ENCODE measurements at places on chromosomes 2 and 18. TPM values are rescaled to one million over a fixed set of nuclear protein-coding genes. Genes with fewer than 3 reads are reported as not detected.

BIRC6 gene
- total RNA-seq, result 124 TPM

GRCh38 chr2:50951437-50951836 is 80.5 kb downstream of the NRXN1 start:
- H3K4me3 ChIP-seq, result no peak overlapping the region
- no peaks in the 10 kb centered on the region for H3K36me3 ChIP-seq
- no peak for DNase-seq
- H3K27me3 ChIP-seq, result peaks cover 1% of the 10 kb centered on the region

SERPINB13 gene
- not detected for total RNA-seq

DNA sequence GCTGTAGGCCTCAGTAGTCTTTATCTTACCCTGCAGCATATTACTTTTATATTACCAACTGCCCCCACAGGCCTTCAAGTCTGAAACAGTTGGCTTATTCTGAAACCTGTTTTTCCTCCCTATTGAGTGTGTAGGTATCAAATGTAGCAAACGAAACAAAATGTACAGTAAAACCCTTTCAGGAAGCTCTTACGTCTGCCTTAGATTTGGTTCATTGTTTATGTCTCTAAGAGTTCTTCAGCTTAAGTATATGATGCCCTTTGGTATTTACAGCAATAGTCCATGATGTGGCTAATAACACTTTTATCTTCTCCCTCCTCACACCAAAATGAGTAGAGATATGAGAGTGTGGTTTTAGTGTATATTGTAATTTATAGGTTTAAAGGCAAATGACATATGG is 108.8 kb downstream of the DOCK10 start:
- no peaks in the 10 kb centered on the region for H3K36me3 ChIP-seq
- peaks cover 2% of the 10 kb centered on the region for H3K27me3 ChIP-seq
- DNase-seq, result no peak
- H3K4me3 ChIP-seq, result no peak overlapping the region
- no peak overlapping the region for H3K27ac ChIP-seq

DNA sequence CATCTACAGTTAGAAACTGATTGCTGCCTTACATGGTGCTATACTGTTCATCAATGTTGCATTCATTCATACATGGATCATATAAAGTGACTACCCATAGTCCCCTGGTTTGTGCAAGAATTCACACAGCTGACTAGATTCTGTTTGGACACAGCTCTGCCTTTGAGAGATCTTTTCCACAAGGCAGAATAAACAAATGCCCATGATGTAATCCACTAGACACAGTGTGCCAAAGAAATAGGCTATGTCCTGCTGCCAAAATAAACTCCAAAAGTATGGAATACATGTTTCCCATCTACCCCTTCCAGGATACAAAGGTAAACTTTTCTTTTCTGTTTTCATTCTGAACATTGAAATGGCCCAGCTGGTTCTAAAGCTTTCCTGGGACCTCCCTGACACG is 269.4 kb upstream of the CHAC2 start:
- no peaks in the 10 kb centered on the region for H3K4me1 ChIP-seq
- no peak overlapping the region for H3K4me3 ChIP-seq
- no peaks in the 10 kb centered on the region for H3K36me3 ChIP-seq
- no peaks in the 10 kb centered on the region for H3K27me3 ChIP-seq
- no peak for DNase-seq

ST6GAL2 gene
- total RNA-seq, result 5.9 TPM

HOXD13 gene
- 0.17 TPM for total RNA-seq

GRCh38 chr2:241592126-241592845 is 33.7 kb downstream of the BOK start:
- H3K4me3 ChIP-seq, result no peak overlapping the region
- H3K4me1 ChIP-seq, result no peaks in the 10 kb centered on the region
- H3K36me3 ChIP-seq, result peaks cover 2% of the 10 kb centered on the region
- no peak overlapping the region for H3K27ac ChIP-seq
- peaks cover 3% of the 10 kb centered on the region for H3K27me3 ChIP-seq

AQP12B gene
- total RNA-seq, result not detected

GRCh38 chr2:195899226-195899625 is 169.4 kb downstream of the DNAH7 start:
- H3K36me3 ChIP-seq, result no peaks in the 10 kb centered on the region
- no peaks in the 10 kb centered on the region for H3K27me3 ChIP-seq
- no peaks in the 10 kb centered on the region for H3K4me1 ChIP-seq
- no peak overlapping the region for H3K4me3 ChIP-seq
- DNase-seq, result no peak

- no peak overlapping the region for H3K27ac ChIP-seq
- no peak overlapping the region for H3K4me3 ChIP-seq
- H3K4me1 ChIP-seq, result peaks cover 2% of the 10 kb centered on the region
- peaks cover 5% of the 10 kb centered on the region for H3K27me3 ChIP-seq
These were observed 25.3 kb downstream of the GPR55 start for GRCh38 chr2:230899786-230900185.

C2orf74 gene
- 15.1 TPM for total RNA-seq

DNA sequence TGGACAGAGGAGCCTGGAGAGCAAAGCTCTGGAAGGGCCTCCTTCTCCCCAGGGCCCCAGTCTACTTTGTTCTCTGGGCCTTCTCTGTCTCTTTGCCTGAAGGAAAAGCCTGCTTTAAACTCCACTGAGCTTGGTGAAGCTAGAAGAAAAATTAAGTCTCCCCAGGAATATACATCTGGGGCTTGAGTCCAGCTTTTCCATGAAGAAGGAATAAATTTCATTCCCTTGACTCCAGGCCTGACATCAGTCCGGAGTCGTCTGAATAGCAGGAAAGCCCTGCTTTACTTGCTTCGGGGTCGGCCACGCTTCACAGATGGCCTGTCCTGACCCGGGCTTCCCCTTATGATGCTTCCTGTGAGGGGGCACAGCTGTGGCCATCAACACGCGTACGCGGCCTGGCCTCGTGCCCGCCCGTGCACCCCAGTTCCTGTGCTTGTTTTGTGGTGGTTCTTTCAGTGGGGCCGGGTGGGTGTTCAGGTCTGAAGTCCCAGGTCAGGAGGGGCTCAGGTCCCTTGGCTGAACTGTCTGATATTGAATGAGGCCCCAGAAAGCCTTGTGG is 73.6 kb downstream of the ACOXL start:
- no peaks in the 10 kb centered on the region for H3K4me1 ChIP-seq
- no peak overlapping the region for H3K27ac ChIP-seq
- H3K36me3 ChIP-seq, result peaks cover 7% of the 10 kb centered on the region
- no peak for DNase-seq
- H3K4me3 ChIP-seq, result no peak overlapping the region

DNA sequence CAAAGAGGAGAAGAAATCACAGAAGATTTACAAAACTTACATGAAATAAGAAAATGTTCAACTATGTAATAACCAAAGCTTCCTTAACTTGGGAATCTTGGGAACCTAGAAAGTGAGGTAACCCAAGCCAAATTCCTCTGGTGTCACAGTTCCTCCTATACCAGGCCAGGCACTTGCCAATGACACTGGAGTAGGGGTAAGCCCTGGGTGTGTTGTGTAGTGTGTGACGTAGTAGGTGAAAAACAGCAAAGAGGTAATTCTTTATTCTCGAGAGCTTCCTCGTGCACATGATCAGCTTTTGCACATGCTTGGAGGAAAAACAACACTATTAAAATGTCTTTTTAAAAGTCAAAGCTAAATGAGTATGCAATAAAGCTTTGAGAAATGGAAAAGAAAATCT is 118.0 kb downstream of the METTL8 start:
- peaks cover 21% of the 10 kb centered on the region for H3K4me1 ChIP-seq
- peaks cover 16% of the 10 kb centered on the region for H3K36me3 ChIP-seq
- peaks cover 3% of the 10 kb centered on the region for H3K27me3 ChIP-seq
- H3K4me3 ChIP-seq, result no peak overlapping the region
